Small intestine (tissue), 16 donors: ENCODE measurements at places on chromosomes 5 and 9.

GRCh38 chr5:96064877-96065276 lies 103.2 kb upstream of the ELL2 start:
- H3K27ac ChIP-seq, result no peak overlapping the region
- no peak overlapping the region for H3K4me3 ChIP-seq
- DNase-seq, result no peak
- H3K36me3 ChIP-seq, result no peaks in the 10 kb centered on the region
- no peaks in the 10 kb centered on the region for H3K27me3 ChIP-seq

GRCh38 chr5:125044491-125045282 lies 298.2 kb upstream of the ZNF608 start:
- H3K4me3 ChIP-seq, result no peak overlapping the region
- DNase-seq, result no peak
- no peaks in the 10 kb centered on the region for H3K27me3 ChIP-seq
- H3K27ac ChIP-seq, result no peak overlapping the region
- no peaks in the 10 kb centered on the region for H3K36me3 ChIP-seq
- H3K4me1 ChIP-seq, result peaks cover 5% of the 10 kb centered on the region

- peaks cover 7% of the 10 kb centered on the region for H3K36me3 ChIP-seq
- DNase-seq, result peak; percentile 58
- H3K27me3 ChIP-seq, result no peaks in the 10 kb centered on the region
- peak within 1 kb of the TSS; percentile 90 for H3K4me3 ChIP-seq
Observed at GRCh38 chr9:136439481-136440408, at the start of gene INPP5E. INPP5E (minus strand) TSS chr9:136439845; CDS start chr9:136439419, 426 bp downstream.

DNA sequence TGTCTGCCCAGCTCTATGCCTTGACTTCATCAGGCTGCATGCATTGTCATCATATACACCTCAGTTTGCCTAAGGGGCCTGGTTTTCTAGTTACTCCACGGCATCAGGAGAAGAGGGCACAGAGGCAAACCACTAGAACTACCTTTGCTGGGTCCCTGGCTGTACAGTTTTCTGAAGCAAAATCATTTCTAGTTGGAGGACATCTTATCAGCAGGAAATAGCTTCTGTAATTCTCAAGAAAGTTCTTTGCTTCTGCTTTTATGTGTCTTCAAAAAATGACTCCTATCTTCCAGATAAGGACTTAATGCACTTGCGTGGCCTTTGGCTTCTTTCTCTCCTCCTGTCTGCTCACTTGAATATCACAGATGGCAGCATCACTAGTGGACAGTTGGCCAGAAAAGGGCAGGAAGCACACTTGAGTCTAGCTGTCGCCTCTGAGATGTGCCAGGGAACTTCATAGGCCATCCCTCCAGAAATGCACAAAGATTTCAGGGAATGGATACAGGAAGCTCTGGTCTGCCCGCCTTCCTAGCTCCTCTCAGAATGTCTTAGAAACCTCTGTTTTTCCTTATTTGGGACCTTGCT lies 22.4 kb upstream of the LTC4S start:
- no peak overlapping the region for H3K4me3 ChIP-seq
- no peak for DNase-seq
- no peaks in the 10 kb centered on the region for H3K27me3 ChIP-seq
- peaks cover 73% of the 10 kb centered on the region for H3K36me3 ChIP-seq
- no peak overlapping the region for H3K27ac ChIP-seq

- no peaks in the 10 kb centered on the region for H3K36me3 ChIP-seq
- peak overlapping the region; percentile 89 for H3K4me3 ChIP-seq
- peaks cover 13% of the 10 kb centered on the region for H3K4me1 ChIP-seq
- peak overlapping the region; percentile 87 for H3K27ac ChIP-seq
Observed at GRCh38 chr5:68217528-68217927, 2.0 kb downstream of the PIK3R1 start.

- no peaks in the 10 kb centered on the region for H3K4me1 ChIP-seq
- H3K27ac ChIP-seq, result no peak overlapping the region
- H3K36me3 ChIP-seq, result no peaks in the 10 kb centered on the region
- no peak overlapping the region for H3K4me3 ChIP-seq
- DNase-seq, result no peak
- no peaks in the 10 kb centered on the region for H3K27me3 ChIP-seq
Observed at GRCh38 chr5:92977846-92978540, 603.0 kb downstream of the NR2F1-AS1 start.

GRCh38 chr9:79000230-79001002 lies 571.3 kb upstream of the TLE4 start:
- H3K36me3 ChIP-seq, result no peaks in the 10 kb centered on the region
- no peak for DNase-seq
- no peak overlapping the region for H3K27ac ChIP-seq
- no peaks in the 10 kb centered on the region for H3K4me1 ChIP-seq
- H3K27me3 ChIP-seq, result no peaks in the 10 kb centered on the region

GRCh38 chr5:166302166-166302565 lies 1989.3 kb upstream of the WWC1 start:
- H3K36me3 ChIP-seq, result no peaks in the 10 kb centered on the region
- no peak for DNase-seq
- H3K27ac ChIP-seq, result no peak overlapping the region
- H3K4me1 ChIP-seq, result no peaks in the 10 kb centered on the region
- H3K27me3 ChIP-seq, result no peaks in the 10 kb centered on the region

GRCh38 chr9:8825585-8826147 lies 1026.1 kb upstream of the DMAC1 start:
- no peak overlapping the region for H3K4me3 ChIP-seq
- no peak for DNase-seq
- no peaks in the 10 kb centered on the region for H3K27me3 ChIP-seq
- no peaks in the 10 kb centered on the region for H3K4me1 ChIP-seq
- H3K27ac ChIP-seq, result no peak overlapping the region
